Airway epithelial cell (primary cell): ENCODE measurements at places on chromosomes 2 and 18. TPM values are rescaled to one million over a fixed set of nuclear protein-coding genes. Genes with fewer than 3 reads are reported as not detected.

The LYPD6 gene
- 0.56 and 1.8 TPM in 2 replicates for total RNA-seq

The NCOA1 gene
- 2.8 and 4.5 TPM in 2 replicates for total RNA-seq

The SNTG2 gene
- total RNA-seq, result not detected in 2 replicates

The CCL20 gene
- total RNA-seq, result 14.9 and 17.5 TPM in 2 replicates

The OSBPL1A gene
- total RNA-seq, result 19.2 and 20.3 TPM in 2 replicates

The SNORC gene
- total RNA-seq, result 0.88 and 1.4 TPM in 2 replicates

The CNGA3 gene
- total RNA-seq, result not detected in 2 replicates

The MEP1B gene
- total RNA-seq, result not detected in 2 replicates
